ENCODE measurements at places on chromosomes 12 and 14.
A peak's percentile ranks its signal among the peaks of the same experiment; 100 is the strongest.

DNA sequence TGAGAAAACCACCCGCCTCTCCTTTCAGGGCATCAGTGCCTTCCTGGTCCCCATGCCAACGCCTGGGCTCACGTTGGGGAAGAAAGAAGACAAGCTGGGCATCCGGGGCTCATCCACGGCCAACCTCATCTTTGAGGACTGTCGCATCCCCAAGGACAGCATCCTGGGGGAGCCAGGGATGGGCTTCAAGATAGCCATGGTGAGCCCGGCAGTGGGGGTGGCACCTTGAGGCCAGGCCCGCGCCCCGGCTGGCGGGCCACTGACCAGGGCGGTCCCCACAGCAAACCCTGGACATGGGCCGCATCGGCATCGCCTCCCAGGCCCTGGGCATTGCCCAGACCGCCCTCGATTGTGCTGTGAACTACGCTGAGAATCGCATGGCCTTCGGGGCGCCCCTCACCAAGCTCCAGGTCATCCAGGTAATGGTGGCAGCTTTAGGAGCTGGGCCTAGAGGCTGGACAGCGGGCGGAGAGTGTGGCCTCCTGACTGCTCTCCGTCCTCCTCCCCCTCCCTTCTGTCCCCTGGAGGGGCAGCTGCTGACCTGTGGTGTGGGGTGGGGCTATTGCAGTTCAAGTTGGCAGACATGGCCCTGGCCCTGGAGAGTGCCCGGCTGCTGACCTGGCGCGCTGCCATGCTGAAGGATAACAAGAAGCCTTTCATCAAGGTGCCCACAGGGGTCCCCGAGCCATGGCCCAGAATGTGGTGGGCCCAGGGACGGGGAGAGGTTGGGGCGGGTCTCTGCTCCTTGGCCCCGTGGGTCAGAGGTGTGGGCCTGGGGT, 12.8 kb downstream of the ACADS start:
- DNase-seq = no peak

DNA sequence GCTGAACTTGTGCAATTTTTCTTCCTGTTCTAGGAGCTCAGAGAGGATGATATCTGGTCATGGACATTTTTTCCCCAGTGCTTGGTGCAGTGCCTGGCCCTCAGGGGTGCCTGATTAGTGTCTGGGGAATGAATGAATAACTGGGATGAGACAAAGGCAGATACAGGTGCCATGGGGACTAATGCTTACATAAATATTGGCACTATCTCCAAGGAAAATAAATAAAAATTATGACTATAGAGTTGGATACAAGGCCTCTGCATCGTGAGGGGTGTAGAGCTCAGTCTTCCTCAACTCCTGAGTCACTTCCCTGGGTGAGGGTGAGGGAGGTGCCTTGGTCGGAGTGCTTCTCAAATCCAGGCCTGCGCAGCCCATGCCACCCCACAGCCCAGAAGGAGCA, 188.6 kb downstream of the KCNA5 start:
- no peak for DNase-seq

- DNase-seq = no peak
Observed at GRCh38 chr12:47491516-47492305, 214.1 kb downstream of the RPAP3 start.

GRCh38 chr14:53515276-53515675, 362.2 kb upstream of the DDHD1 start:
- DNase-seq = no peak

- DNase-seq = no peak
Observed at GRCh38 chr14:95635051-95635450, 51.2 kb upstream of the TCL1B start.

DNA sequence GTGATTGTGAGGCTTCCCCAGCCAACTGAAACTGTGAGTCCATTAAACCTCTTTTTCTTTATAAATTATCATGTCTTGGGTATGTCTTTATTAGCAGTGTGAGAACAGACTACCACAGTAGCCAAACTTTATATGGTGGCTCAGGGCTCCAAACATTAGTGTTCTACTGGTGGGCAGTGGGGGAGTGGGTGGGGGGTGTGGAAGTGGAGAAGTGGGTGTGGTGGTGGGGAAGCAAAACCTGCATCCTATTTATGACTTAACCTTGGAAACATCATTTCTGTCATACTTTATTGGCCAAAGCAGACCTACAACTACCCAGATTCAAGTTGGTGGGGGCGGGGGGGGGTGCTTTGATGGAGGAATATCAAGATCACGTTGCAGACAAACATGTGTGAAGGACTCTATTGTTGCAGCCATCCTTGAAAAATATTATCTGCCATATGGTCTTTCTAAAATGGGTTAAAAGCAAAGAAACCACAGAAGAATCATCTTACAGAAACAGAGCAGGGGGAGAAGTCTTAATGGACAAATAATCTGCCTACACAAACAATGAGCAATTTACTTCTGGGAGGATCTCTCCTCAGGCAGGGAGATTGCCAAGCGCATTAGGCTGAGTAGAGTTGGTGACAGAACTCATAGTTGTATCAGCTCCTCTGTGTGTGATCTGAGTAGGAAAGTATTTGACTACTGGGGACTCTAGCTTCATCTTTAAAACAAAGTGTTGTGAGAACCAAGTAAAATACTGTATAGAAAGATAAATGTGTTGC, 1.4 kb upstream of the PWP1 start:
- DNase-seq = no peak

DNA sequence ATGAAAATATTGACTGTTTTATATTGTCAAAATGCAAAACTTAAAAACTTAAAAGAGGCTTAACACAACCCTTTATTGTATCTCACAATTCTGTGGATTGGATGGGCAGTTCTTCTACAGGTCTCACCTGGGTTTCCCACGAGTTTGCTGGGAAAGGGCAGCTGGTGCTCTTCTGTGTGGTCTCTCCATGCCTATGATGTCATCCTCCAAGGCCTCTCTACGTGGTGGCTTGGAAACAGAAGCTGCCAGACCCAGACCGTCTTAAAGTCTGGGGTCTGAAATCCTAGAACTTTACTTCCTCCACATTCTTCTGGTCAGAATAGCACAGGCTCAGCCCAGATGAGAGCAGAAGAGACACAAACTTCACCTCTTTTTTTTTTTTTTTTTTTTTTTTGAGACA, 36.5 kb upstream of the KICS2 start:
- no peak for DNase-seq

DNA sequence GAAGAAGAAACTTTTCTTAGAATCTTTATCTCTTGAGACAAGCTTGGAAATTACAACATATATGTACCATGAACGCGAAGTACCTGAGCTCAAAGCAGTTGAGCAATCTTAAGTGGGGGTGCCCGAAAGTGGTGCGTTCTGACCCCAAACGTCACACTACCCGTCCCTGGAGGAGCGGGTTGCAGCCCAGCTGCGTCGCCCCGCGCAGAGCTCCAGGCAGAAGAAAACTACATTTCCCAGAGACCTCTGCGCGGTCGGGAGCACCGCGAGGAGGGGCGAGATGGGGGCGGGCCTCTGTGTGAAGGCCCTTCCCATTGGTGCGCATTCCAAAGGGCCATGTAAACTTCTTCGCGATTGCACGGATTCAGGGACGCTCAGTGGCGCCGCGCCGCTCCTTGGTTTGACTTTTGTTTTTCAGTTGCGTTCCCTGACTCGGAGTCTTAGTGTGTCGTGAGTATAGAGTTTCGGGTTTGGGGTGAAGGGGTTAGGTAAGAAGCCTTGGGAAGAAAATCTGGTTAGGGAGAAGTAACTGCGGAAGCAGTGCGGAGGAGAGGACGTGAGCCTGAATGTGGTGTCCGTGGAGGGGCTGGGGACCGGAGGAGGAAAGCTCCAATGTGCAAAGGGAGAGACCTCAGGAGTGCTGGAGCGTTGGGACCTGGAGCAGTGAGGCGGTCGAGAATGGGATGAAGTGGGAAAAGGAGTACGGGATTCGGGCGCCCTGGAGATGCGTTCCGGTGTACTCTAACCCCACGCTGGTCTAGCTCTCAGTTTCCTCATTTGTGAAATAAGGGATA, at the start of gene CCDC77:
CCDC77 (plus strand) TSS at position 410 of the 794 bp plus-strand sequence. CDS start 7,740 bp downstream, outside the sequence.
- DNase-seq = peak; percentile 96

DNA sequence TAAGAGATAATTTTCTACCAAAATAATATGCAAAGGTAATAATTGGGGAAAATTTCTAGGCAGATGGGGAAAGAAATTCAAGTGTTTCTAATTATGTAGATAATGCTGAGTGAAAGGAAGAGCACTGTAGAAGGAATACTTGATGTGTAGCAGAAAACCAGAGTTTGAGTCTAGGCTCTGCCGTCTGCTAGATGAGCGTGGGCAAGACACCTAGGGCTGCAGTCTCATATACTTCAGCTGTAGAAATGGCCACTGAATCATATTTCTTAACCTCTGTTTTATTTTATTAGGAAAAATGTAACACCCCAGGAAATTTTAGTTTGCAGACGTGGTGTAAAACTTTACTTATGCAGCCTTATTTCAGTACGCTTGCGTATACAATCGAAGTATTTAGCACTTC, 59.8 kb upstream of the SLC38A2 start:
- no peak for DNase-seq

GRCh38 chr14:35821564-35822411, 4.3 kb upstream of the BRMS1L start:
- peak; percentile 50 for DNase-seq

GRCh38 chr14:34029921-34030334, 79.1 kb upstream of the EGLN3 start:
- no peak for DNase-seq

DNA sequence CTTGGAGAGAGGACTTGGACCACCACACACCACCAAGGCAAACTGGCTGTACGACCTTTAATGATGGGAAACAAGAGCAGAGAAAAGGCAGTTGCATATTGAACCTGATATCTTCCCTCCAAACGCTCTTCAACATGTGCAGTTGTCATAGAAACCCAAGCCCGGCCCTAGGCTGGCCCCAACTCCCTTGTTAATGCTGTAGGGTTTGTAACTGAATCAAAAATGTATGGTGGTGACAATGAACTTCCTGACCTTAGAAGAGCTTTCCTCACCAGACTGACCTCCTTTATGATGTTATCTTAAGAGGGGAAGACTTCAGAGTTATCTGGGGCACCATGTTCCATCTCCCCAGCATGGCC, 12.3 kb downstream of the APOLD1 start:
- DNase-seq = no peak

DNA sequence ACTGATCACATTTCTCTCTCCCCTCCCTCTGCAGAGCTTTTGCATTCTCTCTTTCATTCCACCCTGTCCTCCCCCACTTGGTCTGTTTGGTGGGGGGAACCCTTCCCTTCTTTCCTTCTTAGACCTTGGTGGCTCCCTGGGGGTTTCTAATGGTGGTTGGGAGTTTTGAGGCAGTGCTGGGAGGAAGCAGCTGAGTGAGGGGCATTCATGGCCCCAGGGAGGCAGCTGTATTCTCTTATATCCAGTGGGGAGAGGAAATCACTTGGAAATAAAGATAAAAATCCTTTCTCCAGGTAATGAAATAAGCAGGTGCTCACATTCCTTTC, 13.3 kb downstream of the NGDN start:
- DNase-seq = no peak

DNA sequence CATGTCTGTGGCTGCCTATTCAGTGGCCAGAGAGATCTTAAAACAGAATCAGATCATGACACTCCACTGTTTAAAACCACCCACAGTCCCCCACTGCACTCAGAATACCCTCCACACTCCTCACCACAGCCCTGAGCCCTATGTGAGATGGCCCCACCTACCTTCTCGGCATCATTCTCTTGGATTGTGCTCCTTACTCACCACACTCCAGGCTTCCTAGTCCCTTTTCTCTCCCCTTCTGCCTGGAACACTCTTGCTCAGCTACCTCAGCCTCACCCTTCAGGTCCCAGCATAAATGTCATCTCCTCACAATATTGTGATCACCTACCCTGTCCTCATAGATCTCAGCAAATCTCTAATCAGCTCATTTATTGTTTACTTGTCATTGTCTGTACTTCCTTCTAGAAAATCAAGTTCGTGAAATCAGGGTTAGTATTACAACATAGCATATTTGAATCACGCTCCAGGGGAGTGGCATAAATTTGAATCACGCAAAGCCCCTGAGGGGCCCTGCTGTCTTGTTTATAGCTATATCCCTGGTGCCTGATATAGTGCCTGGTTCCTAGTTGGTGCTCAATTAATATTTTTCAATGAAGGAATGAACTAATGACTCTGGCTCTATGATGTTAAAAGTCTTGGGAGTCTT, 42.8 kb downstream of the SLC35F4 start:
- no peak for DNase-seq

- DNase-seq = no peak
Observed at GRCh38 chr12:129607756-129608155, 296.1 kb downstream of the TMEM132D start.

GRCh38 chr14:56709201-56709600, 101.1 kb downstream of the OTX2 start:
- DNase-seq = no peak

Data from CD4-positive, alpha-beta T cell treated with Interleukin-10 for 1 hour (primary cell).